IPS DF 6.9 (cell line): ENCODE measurements at places on chromosomes 6 and 20.

GRCh38 chr20:59775687-59776055, 157.8 kb downstream of the SYCP2 start:
- no peak for DNase-seq

DNA sequence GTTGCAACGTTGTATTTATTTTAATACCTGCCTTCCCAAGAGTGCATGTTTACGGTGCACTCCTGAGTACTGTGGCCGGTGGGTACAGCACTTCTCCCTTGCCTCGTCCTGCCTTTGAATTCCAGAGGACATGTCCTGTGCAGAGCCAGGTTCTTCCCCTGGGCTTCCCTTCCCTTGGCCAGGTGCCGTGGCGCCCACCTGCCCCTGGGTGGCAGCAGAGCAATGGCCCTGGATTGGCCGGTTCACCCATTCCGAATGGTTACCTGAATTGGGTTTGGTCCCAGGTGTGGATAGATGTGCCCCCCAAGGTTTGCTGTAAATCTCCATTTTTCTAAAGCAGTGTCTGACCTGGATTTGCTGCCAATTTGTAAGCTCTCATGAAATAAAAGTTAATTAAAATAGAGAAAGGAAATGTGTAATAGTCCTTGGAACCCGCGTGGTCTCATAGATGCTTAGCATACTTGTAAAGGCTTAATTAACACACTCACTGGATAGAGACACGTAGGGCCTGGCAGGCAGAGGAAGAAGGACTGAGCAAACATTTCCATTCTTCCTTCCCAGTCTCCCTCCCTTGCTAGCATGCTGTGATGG, 40.6 kb downstream of the DTD1 start:
- peak; percentile 33 for DNase-seq

DNA sequence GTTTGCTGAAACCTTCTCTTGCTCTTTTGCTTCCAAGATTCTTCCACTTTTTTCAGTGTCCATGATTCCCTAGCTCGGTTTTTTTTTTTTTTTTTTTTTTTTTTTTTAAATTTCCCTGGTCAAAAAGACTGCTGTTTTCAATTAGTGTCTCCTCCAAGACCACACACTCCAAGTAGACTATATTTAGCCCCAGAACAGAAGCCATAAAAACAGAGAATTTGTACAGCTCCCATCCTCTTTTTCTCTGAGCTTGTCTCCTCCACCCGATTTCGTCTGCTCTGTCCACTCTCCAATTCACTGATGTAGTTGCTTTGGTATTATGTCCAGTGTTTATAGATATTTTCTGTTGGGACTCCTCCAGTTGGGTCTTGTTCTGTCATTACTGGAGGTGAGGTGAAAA, 37.6 kb downstream of the RSPH3 start:
- no peak for DNase-seq

GRCh38 chr20:8152847-8153246, 20.8 kb downstream of the PLCB1 start:
- no peak for DNase-seq

GRCh38 chr6:28767133-28767532, 156.7 kb downstream of the TRIM27 start:
- DNase-seq, result no peak

GRCh38 chr6:151757506-151757955, 50.0 kb upstream of the ESR1 start:
- no peak for DNase-seq

GRCh38 chr6:87929843-87930288, 117.8 kb upstream of the SPACA1 start:
- peak; percentile 90 for DNase-seq

DNA sequence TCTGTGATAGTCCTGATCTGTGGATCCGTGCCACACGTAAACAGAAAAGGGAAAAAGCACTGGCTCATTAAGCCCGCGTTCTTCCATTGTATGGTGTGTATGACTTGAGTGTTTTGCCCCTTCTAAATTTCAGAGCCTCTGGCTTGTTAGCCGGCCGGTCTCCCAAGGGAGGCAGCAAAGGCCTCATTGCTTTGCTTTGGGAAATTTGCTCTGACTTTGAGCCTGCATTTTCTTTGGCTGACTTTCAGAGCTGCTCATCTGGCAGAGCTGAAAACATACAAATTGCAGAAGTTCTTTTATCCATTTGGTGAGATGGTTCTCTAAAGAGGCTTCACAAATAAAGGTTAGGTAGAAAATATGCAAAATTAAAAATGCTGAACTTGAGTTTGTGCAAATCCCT, 123.0 kb downstream of the UTRN start:
- DNase-seq, result no peak

- no peak for DNase-seq
Measured at GRCh38 chr20:51164731-51165130, 141.8 kb upstream of the KCNG1 start.

- DNase-seq, result no peak
Measured at GRCh38 chr20:19943061-19943521, 74.1 kb upstream of the NAA20 start.

- DNase-seq, result no peak
Measured at GRCh38 chr6:37700620-37700973, 2.9 kb upstream of the MDGA1 start.

DNA sequence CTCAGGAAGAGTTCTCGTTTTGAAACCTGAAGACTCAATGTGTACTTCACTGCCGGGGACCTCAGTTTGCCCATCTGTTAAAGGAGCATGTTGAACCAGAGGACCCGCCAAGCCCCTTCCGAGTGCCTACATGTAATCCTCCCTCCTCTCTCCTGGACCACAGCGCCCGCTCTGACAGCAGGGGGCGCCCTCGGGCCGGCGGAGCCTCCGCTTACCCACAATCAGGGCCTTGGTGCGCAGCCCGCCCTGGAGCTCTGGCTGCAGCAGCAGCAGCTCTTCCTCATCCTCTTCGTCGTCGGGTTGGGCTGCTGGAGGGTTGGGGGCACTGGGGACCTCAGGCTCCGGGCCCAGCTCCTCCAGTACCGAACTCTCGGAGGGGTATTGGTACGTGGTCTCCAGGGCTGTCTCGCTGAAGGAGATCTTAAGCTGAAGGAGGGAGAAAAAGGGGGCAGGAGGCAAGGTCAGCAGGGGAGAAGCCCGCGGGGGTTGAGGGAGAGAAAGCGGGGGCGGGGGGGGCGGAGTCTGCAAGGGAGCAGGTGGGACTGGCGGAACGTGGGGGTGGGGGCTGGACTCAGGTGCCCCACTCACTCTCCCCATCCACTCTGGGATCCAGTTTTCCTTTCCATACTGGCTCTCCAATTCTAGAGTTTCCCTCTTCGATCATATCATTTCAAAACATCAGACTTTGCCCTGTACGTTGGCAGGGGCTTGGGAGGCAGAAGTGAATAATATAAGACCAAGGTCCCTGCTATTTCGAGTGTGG, 6.3 kb upstream of the DHX16 start:
- DNase-seq, result peak; percentile 72

DNA sequence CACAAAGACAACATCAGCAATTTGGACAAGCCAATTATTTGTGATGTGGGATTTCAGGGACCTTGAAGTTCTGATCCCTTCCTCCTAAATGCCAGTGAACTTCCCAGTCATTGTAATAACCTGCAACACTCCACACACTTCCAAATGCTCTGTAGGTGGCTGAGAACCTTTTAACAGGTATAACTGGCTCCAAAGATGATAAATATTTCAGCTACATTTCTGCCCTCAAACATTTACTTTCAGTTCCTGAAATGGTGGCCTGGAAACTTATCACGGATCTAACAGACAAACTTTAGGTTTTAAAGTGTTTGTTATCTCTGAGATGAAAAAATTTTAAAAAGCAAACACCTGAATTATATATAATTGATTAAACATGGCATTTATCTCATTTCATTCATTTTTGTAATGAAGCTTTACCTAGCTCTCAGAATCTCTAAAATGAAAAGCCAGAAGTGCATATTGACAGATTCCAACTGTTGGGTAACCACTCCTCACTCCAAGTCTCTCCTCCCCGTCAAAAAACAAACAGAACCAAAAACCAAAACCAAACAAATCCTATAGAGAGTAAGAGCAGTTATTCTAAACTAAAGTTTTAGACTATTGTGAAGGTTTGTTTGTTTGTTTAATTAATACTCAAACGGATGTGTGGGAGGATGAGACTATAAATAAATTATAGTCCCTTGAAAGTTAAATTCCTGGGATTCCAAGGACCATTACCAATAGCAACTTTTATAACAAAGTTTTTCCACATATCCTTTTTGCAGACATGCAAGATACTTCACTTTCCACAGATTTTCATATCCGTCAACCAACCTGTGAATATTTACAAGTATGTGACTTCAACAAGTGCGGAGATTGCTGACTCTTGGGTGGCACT, 12.4 kb upstream of the KIAA0408 start:
- DNase-seq, result no peak

- no peak for DNase-seq
Measured at GRCh38 chr6:158008864-158009113, 27.1 kb downstream of the SYNJ2 start.

- DNase-seq, result no peak
Measured at GRCh38 chr6:83096791-83097190, 29.3 kb downstream of the DOP1A start.

DNA sequence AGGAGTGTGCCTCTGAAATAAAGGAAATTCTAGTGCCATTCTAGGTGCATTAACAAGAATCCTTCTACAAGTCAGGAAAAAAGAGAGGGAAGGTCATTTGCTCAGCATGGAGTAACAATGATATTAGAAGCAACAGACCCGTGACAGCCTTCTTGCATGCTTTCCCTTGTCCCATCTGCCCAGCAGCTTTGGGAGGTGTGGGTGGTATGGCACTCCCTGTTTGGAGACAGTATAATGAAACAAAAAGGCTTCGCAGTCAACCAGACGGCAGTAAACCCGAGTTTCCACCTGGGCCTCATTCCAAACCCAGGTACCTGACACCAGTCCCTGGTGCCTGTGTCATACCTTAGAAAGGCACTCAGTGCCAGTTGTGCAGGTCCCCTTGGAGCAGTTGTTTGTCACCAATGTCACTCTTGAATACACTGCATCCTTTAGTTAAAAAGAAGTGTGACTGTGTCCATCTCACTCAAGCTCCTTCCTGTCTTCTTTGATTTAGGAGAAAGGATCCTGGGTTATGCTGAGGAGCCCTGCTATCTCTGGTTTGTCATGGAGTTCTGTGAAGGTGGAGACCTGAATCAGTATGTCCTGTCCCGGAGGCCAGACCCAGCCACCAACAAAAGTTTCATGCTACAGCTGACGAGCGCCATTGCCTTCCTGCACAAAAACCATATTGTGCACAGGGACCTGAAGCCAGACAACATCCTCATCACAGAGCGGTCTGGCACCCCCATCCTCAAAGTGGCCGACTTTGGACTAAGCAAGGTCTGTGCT, 14.7 kb downstream of the STK35 start:
- no peak for DNase-seq

DNA sequence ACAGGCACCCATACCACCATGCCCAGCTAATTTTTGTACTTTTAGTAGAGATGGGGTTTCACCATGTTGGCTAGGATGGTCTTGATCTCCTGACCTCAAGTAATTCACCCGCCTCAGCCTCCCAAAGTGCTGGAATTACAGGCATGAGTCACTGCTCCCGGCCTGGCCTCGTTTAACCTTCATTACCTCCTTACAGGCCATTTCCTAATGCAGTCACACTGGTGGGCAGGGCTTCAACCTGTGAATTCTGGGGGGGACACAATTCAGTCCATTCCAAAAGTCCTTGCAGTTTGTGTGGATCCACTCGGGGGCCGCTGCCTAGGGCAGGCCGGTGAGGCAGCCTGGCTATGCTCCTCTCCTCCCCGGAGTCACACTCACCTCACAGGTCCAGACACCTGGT, 112.4 kb upstream of the SNX9 start:
- DNase-seq, result no peak

DNA sequence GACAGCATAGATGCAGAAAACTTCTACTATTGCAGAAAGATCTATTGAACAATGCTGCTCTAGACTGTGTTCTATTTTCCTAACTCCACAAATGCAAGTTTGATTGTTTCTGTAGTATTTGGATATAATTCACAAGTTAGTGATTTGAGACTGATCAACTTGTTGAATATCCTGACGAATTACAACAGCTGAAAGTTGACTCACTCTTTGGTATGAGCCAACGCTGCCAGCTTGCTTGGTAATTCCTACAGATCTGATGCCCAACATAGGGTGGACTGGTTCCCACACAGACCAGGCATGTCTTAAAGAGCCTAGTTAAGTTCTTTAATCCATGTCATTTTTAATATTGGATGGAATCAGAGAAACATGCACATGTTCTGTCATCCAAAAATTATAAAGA, 231.0 kb upstream of the RAB32 start:
- no peak for DNase-seq

GRCh38 chr6:118101220-118101619, 194.2 kb downstream of the SLC35F1 start:
- no peak for DNase-seq

GRCh38 chr6:19943042-19943441, 105.9 kb downstream of the ID4 start:
- no peak for DNase-seq

DNA sequence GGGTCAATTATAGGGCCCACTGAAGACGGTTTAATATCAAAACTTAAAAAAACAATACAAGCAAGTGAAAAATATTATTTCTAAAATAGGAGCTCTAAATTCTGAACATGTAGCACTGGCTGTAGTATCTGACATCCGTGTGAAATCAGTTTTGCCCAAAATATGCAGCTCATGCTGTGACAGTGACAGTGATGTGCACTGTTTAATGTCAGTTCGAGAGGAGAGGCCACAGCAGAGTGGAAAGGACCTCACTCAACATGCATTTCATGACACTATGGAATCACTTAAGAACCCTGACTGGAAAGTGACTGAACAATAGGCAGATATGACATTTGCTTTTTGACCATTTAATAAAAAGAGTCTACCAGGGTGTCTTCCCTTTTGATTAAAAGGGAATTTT, 397.0 kb downstream of the FRK start:
- DNase-seq, result no peak

DNA sequence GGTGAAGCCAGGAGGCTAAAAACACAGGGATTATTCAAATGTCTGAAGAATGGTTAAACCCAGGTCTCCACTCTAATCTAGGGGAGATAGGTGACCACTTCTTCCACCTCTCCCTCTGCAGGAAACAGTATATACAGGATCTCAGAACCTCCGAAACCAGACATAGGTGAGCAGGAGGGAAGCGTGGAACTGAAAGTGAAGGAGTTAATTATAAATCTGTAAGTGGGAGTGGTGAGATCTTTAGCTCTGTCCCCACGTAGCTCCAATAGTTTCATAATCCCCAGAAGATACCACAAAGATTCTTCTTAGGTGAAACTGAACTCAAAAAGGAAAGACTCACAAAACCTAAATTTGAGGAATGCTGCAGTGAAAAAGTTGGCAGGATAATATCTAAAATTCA, 76.8 kb downstream of the THEMIS start:
- DNase-seq, result no peak

- no peak for DNase-seq
Measured at GRCh38 chr6:134345789-134346188, 27.9 kb upstream of the SGK1 start.

DNA sequence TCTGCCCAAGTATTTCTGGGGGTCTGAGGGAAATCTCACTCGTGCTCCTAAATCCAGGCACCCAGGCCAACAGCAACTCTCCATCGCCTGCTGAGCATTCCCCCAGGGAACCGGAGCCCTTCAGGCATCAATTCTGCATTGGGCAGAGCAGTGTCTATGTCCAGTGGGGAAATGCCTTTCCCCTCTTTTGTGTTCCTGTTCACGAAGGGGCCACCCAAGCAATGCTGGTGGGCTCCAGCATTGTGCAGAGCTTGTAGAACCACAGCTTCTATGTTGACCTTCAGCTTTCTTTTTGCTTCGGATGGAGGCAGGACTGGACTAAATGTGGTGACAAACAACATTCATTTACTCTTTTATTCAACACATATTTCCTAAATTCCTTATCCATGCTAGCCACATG, 27.2 kb upstream of the DDR1 start:
- DNase-seq, result no peak
